ENCODE measurements at places on chromosomes 4 and X. TPM values are rescaled to one million over a fixed set of nuclear protein-coding genes. Genes with fewer than 3 reads are reported as not detected.

GRCh38 chr4:27005501-27005900 is 144.9 kb downstream of the STIM2 start:
- H3K4me3 ChIP-seq: no peak overlapping the region
- peaks cover 5% of the 10 kb centered on the region for H3K36me3 ChIP-seq
- H3K4me1 ChIP-seq: peaks cover 56% of the 10 kb centered on the region
- H3K27me3 ChIP-seq: no peaks in the 10 kb centered on the region
- no peak overlapping the region for H3K27ac ChIP-seq

GRCh38 chr4:38728631-38729141 is 54.1 kb downstream of the TLR10 start:
- peaks cover 1% of the 10 kb centered on the region for H3K36me3 ChIP-seq
- peaks cover 20% of the 10 kb centered on the region for H3K4me1 ChIP-seq
- H3K4me3 ChIP-seq: no peak overlapping the region
- H3K27me3 ChIP-seq: no peaks in the 10 kb centered on the region
- DNase-seq: no peak

- no peak for DNase-seq
- H3K27ac ChIP-seq: no peak overlapping the region
- H3K4me1 ChIP-seq: no peaks in the 10 kb centered on the region
- no peaks in the 10 kb centered on the region for H3K36me3 ChIP-seq
These were observed 38.5 kb downstream of the MAGEB5 start for GRCh38 chrX:26254436-26254835.

UGT8 gene
- total RNA-seq: 0.40 TPM

AMOT gene
- 1.4 TPM for total RNA-seq

CFAP99 gene
- not detected for total RNA-seq

FRAS1 gene
- not detected for total RNA-seq

GABRB1 gene
- not detected for total RNA-seq
